ENCODE measurements at places on chromosomes 7 and 10.

- DNase-seq: no peak
Observed at GRCh38 chr10:15419279-15419874, 48.3 kb upstream of the FAM171A1 start.

GRCh38 chr10:50453940-50454339 lies 169.8 kb downstream of the SGMS1 start:
- no peak for DNase-seq

DNA sequence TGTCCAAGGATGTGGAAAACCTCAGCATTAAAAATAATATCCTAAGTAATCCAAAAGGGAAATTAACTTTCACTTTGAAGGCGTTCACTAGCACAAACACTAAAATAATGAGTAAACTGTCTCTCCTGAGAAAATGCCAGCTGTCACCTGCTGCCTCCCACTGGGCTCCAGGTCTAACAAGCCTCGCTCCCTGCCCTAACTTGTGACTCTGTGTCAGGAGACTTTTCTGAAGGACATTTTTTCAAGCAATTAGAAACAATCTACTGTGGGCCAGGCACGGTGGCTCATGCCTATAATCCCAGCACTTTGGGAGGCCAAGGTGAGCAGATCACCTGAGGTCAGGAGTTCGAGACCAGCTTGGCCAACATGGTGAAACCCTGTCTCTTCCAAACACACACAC lies 72.8 kb upstream of the GLCCI1 start:
- DNase-seq: no peak

DNA sequence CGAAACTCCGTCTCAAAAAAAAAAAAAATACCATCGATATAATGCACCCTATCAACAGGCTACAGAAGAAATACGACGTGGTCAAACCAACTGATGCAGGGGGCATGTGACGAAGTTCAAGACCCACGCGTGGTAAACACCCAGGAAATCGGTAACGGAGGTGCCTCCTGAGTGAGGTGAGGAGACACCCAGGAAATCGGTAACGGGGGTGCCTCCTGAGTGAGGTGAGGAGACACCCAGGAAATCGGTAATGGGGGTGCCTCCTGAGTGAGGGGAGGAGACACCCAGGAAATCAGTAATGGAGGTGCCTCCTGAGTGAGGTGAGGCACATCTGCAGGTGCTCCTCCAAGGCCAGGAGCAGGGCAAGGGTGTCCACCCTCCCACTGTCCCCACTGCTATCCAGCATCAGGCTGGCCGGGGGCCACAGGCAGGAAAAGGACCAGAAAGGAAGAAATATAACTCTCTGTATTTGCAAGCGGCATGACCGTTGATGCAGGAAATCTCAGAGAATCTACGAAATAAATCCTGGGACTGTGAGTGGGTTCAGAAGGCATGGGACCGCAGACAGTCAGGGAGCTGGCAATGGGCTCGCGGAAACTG lies 10.7 kb upstream of the GPR146 start:
- DNase-seq: peak; percentile 53

DNA sequence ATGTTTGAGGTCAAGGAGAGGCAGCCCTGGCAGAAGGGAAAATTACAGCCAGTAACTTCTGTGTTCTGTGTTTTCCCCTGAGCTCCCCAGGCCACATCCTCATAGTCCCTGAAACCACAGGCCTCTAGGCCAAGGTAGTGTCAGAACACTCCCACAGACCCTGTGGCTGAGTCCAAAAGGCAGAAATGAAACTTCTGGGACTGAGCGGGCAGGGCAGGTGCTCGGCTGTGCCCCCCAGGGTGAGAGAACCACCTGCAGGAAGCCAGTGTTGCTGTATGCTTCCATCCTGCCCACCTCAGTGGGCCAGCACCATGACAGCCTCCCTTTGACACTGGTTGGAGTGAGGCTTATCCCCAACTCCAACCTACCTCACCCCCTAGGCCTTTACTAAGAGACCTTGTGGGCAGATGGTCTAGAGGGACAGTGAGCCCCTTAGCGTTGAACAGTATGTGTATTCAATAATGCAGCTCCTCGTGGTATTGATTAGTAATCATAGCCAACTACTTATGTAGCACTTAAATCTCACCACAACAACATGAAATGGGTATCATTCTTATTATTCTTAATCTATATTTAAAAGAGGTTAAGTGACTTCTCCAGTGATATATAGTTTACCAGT lies 30.3 kb downstream of the PIK3CG start:
- peak; percentile 30 for DNase-seq

DNA sequence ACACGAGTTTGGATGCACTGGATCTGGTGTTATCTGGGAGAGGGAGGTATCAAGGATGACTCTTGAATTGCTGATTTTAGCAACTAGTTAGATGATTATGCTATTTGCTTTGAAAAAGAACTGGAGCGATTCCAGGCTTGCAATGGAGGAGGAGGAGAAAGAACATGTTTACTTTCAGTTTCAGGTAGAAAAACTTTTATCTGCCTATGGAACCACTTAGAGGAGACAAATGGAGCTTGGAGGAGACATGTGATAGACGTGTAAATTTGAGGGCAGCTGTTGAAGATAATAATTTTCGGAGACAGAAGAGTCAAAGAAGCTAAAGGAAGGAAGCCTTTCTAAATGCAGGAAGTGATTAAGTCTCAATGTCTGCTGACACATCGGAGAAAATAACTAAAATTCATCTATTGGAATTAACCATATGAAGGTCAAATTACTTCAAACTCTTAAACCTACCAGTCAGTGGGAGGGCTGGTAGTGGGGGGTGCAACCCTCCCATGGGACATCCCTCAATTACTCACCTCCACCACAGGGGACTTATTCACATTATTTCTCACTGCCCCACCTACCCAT lies 56.4 kb upstream of the GNAI1 start:
- DNase-seq: no peak

GRCh38 chr10:110273474-110273873 lies 31.2 kb downstream of the SMNDC1 start:
- DNase-seq: peak; percentile 46

GRCh38 chr7:26891400-26892350 lies 27.3 kb upstream of the SKAP2 start:
- DNase-seq: no peak

DNA sequence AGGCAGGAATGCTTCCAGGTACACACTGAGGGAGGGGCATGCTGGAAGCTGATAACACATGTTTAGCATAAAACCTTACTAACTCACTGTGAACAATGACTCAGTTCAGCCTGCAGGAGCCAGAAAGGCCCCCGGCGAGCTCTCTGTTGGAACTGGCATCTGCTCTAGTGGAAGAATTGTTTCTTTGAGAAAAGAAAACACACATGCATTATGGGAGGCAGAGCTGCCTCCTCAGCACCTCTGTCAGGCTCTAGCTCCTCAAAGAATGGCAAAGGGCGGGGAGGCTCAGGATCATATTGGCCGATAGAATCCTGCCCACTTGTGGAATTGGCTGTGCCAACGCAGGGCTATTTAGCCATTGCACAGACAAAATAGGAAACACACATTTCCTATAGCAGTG lies 338.3 kb downstream of the CXCL12 start:
- no peak for DNase-seq

DNA sequence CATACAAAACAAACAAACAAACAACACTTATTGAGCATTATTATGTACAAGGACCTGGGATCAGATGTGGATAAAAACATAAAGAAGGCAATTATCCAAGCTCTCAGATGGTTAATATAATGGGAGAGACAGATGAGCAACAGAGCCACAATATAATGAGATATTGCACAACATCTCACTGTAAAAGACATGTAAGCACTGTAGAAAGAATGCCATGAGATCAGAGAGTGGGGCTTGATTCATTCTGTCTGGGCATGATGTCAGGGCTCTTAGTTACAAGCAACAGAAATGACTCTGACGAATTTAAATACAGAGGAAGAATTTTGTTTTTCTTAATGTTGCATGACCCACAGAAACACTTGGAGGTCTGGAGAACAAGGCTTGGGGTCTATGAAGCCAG lies 164.7 kb upstream of the PLXDC2 start:
- DNase-seq: no peak

GRCh38 chr10:117165538-117166417 lies 27.7 kb upstream of the VAX1 start:
- no peak for DNase-seq

DNA sequence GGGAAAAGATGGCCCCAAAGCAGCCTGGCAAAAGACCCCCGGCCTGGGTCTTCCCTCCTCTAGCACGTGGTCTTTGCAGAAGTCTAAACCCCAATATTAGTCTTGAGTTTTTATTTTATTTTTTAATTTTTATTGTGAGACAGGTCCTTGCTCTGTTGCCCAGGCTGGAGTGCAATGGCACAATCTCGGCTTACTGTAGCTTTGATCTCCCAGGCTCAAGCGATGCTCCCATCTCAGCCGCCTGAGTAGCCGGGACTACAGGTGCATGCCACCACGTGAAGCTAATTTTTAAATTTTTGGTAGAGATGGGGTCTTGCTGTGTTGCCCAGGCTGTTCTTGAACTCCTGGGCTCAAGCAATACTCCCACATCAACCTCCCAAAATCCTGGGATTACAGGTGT lies 40.3 kb upstream of the MXI1 start:
- no peak for DNase-seq

DNA sequence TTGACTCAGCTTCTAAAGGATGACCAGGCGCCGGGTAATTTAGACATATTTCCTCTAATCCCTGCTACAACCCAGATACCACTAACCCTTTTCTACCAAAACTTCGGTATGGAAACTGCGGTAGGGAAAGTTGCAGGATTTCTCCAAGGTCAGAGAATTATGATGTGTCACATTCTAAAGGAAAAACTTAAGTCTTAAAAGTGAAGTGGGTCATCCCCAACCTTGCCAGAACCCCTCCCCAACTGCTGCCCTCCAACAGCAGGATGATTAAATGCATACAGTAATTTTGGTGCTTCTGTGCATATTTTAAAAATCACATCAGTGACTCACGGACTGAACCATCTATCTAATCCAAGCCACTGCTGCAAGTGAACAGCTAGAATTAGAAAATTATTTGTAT lies 52.7 kb downstream of the GRB10 start:
- no peak for DNase-seq

DNA sequence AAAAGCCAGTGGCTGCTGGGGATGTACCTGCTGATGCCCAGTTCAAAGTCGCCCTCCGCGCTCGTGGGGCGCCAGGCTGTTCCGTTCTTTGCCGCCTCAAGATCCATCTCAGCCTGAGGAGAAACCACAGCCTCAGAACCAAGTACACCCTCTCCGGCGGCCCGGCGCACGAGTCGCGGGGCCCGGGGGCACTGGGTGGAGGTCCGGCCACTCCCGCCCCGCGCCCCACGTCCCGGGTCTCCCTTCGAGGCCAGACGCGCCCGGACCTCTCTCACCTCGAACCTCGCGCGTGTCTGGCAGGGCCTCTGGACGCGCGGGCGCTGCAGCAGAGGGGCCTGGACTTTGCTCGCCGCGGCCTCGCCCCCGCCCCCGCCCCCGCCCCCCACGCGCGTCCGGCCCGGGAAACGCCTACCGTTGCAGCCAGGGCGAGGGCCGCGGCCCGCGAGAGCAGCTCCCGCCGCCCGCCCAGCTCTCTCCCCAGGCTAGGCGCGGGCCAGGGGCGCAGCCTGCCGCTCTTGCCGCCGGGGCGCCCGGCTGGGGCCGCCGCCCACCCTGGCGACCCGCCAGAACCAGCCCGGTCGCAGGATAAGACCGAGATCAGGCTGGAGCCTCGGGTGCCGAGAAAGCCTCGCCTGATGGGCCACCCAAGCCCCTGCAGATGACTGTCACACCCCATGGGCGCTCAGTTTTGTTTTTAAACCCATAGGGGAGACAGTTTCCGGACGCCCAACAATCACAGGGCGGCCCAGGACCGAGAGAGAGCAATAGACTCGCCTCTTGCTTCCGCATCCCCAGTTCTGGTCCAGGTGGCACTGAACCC lies at the start of gene ABCB4:
Gene ABCB4 (minus strand): TSS at position 322 of the 820 bp plus-strand sequence. CDS start 215 bp downstream, at position 107.
- peak; percentile 3 for DNase-seq

- DNase-seq: no peak
Observed at GRCh38 chr10:11120711-11121110, 103.0 kb downstream of the CELF2 start.

- DNase-seq: no peak
Observed at GRCh38 chr7:126840869-126841268, 411.9 kb downstream of the GRM8 start.

DNA sequence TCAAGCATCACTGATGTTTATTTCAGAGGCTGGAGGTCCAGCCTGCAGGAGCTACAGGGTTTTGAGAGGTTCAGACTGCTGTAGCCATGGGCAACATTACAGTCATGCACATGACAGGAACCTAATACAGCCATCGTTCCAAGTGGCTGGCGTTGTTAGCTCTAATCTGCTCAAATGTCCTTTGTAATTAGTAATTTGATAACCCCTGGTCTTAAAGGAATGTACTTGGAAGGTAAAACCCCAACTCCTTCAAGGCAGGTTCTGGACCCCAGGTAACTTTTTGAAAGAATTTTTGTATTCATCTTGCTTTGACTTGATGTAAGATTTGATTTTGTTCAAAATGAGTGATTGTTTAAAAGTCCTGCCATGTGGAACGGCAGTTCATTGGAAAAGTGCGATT lies 34.7 kb upstream of the FOXI2 start:
- no peak for DNase-seq

DNA sequence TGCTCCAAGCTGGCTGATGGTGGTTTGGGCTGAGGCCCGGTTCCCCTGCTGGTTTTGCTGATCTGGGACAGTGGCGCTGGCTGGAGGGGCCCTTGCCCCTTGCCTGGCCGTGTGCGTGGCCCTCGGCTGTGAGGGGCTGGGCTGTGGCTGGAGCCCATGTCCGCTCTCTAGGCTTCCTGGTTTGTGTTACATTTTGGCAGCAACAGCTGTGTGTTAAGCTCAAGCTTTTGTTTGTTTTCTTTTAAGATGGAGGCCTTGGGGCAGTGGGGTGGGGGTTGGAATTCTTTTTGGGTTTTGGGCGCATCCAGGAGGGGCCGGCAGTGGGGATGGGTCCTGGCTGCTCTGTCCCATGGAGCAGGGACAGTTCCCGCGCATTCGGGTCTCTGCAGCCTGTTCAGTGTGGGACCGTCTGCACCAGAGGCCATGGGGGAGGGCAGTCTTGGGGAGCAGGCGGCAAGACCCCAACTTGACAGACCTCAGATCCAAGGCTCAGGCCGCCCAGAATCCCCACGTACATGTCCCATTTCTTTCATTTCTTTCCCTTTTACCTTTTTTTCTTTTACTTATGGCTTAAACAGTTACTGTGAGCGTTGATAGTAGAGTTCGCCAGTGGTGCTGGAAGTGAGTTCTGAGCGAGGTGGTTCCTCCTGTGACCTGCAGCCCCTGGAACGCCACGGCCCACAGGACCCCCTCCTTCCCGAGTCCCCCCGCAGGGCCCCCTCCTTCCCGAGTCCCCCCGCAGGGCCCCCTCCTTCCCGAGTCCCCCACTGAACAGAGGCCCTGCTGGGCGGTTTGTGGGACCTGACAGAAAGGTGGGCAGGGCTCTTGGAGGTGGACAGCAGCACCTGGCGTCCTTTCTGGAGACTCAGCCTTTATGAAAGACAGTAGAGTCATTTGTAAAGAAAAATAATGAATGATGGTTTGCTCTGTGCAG lies 75.3 kb downstream of the INPP5A start:
- no peak for DNase-seq

- DNase-seq: no peak
Observed at GRCh38 chr7:142439739-142440138, 181.9 kb upstream of the PRSS58 start.
